ENCODE measurements at places on chromosomes 6 and 20.

GRCh38 chr6:132937466-132937906, 123.1 kb downstream of the RPS12 start:
- no peaks in the 10 kb centered on the region for H3K36me3 ChIP-seq
- peak overlapping the region; percentile 15 for H3K27ac ChIP-seq
- no peaks in the 10 kb centered on the region for H3K27me3 ChIP-seq
- peak; percentile 37 for DNase-seq

DNA sequence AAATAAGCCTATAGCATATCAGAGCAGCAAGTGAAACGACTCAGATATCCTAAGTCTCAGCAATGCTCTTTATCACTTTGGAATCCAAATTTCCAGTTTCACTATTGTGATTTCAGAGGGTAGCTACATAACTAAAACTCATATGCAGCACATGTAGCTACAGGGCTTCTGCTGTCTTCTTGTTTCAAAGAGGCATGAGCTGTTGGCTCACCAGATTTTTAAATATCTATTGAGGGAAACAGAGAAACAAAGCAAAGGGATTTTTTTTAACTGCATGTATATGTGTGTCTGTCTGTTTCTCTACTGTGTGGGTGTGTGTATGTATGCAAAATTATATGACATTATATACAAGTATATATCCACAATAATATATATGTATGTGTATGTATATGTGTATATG, 258.4 kb downstream of the HDGFL1 start:
- no peak overlapping the region for H3K27ac ChIP-seq
- H3K4me1 ChIP-seq: no peaks in the 10 kb centered on the region
- H3K27me3 ChIP-seq: no peaks in the 10 kb centered on the region
- DNase-seq: no peak

DNA sequence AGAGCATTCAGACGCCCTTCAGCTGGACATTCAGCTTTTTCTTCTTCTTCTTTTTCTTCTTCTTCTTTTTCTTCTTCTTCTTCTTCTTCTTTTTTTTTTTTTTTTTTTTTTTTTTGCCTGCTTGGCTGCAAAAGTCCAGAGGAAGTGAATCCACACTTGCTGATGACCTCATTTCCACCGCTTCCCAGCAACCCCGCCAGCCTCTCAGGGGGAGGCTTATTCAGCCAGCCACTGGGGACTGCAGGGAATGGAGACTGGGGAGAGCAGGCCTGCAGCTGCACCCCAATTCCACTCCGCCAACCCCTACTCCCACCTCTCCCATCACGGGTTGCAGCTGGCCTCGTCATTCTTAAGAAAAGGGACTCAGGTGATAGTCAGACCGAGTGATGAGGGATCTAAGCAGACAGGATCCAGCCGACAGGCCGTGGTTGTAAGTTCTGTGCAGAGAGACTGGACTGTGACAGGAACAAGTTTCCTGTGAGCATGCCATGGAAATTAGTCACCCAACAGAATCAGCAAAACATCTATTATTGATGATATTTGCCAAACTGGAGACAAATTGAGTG, 59.0 kb upstream of the QKI start:
- no peaks in the 10 kb centered on the region for H3K36me3 ChIP-seq
- peak overlapping the region; percentile 46 for H3K27ac ChIP-seq
- no peaks in the 10 kb centered on the region for H3K27me3 ChIP-seq
- H3K4me3 ChIP-seq: no peak overlapping the region

- no peak for DNase-seq
- no peak overlapping the region for H3K4me3 ChIP-seq
These were observed 10.8 kb downstream of the ASXL1 start for GRCh38 chr20:32368925-32369324.

DNA sequence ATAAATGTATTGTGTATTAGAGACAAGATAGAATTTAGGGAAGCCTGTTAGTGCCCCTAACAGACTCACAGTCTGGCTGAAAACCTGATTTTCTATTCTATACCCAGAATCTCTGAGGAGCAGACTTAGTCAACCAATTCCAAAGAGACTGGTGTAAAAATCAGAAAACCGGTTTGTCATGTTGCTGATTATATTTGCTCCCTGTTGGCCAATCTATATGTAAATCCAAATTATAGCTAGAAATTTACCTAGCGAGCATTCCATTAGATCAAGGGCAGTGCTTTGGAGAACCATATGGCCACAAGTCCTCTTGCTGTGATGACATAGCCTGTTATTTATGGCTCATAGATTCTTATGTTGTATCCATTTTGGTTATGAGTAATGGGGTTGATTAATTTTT, 4.8 kb downstream of the NFYA start:
- DNase-seq: no peak
- H3K27me3 ChIP-seq: no peaks in the 10 kb centered on the region
- H3K4me1 ChIP-seq: peaks cover 30% of the 10 kb centered on the region
- peaks cover 11% of the 10 kb centered on the region for H3K36me3 ChIP-seq
- no peak overlapping the region for H3K4me3 ChIP-seq

GRCh38 chr6:12548526-12548925, 168.0 kb upstream of the PHACTR1 start:
- DNase-seq: no peak
- no peak overlapping the region for H3K27ac ChIP-seq
- no peak overlapping the region for H3K4me3 ChIP-seq
- no peaks in the 10 kb centered on the region for H3K36me3 ChIP-seq
- no peaks in the 10 kb centered on the region for H3K4me1 ChIP-seq
- H3K27me3 ChIP-seq: no peaks in the 10 kb centered on the region

- no peak overlapping the region for H3K27ac ChIP-seq
- DNase-seq: no peak
- H3K4me1 ChIP-seq: no peaks in the 10 kb centered on the region
- no peaks in the 10 kb centered on the region for H3K27me3 ChIP-seq
- H3K4me3 ChIP-seq: no peak overlapping the region
- no peaks in the 10 kb centered on the region for H3K36me3 ChIP-seq
These were observed 7.5 kb downstream of the CAPN11 start for GRCh38 chr6:44166116-44166515.

DNA sequence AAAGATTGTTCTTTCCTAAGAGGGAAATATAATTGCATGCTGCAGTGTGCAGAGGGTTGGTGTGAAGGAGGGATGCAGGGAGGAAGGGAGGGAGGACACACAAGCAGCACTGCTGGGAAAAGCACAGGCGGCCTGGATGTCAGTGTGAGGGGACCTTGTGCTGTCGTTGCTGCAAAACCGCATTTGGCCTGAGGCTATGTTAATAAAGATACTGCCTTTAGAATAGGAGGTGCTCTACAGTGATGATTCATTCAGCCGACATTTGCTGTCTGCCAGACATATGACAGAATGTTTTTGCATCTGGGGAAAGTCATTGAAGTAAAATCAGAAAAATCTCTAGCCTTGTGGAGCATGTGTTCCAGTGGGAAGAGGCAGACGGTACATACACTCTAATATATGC, 50.5 kb upstream of the TRIM26 start:
- peaks cover 8% of the 10 kb centered on the region for H3K4me1 ChIP-seq
- DNase-seq: no peak
- H3K4me3 ChIP-seq: no peak overlapping the region
- no peaks in the 10 kb centered on the region for H3K27me3 ChIP-seq
- no peak overlapping the region for H3K27ac ChIP-seq

- no peaks in the 10 kb centered on the region for H3K36me3 ChIP-seq
- H3K27me3 ChIP-seq: no peaks in the 10 kb centered on the region
- H3K4me1 ChIP-seq: no peaks in the 10 kb centered on the region
- DNase-seq: no peak
- H3K27ac ChIP-seq: no peak overlapping the region
- H3K4me3 ChIP-seq: no peak overlapping the region
These were observed 340.0 kb downstream of the ADGRB3 start for GRCh38 chr6:68975064-68975463.

DNA sequence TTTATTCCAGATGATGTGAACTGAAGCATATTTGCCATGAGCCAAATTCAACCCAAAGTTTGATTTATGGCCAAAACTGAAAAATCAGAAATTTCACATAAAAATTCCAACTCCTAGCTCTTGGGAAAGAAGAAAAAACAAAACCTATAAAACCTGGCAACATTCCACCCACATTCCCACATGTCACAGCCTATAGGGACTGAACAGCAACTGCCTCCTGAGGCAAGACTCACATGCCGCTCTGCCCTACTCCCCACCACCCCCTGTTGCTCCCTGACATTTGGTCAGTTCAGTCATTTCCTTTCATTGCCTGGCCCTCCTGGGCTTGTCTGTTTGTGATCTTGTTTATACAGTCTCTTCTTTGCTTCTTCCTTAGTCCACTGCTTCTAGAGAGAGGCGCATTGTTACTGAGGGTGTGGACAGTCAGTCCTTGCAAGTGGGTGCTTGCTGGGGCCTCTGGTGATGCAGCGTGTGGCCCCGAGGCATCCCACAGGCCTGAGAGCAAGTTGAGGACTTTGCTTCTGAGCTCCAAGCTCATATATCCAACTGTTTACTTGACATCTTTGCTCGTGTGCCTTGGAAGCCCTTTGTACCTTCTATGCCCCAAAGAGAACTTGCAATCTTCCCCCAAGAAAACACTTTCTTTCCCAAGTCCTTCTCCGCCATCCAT, 31.4 kb downstream of the NFATC2 start:
- no peak overlapping the region for H3K27ac ChIP-seq
- DNase-seq: no peak
- no peaks in the 10 kb centered on the region for H3K36me3 ChIP-seq
- H3K4me3 ChIP-seq: no peak overlapping the region

- no peaks in the 10 kb centered on the region for H3K36me3 ChIP-seq
- H3K27me3 ChIP-seq: no peaks in the 10 kb centered on the region
- no peak overlapping the region for H3K27ac ChIP-seq
- H3K4me1 ChIP-seq: no peaks in the 10 kb centered on the region
These were observed 167.8 kb upstream of the MLN start for GRCh38 chr6:33971580-33971979.

DNA sequence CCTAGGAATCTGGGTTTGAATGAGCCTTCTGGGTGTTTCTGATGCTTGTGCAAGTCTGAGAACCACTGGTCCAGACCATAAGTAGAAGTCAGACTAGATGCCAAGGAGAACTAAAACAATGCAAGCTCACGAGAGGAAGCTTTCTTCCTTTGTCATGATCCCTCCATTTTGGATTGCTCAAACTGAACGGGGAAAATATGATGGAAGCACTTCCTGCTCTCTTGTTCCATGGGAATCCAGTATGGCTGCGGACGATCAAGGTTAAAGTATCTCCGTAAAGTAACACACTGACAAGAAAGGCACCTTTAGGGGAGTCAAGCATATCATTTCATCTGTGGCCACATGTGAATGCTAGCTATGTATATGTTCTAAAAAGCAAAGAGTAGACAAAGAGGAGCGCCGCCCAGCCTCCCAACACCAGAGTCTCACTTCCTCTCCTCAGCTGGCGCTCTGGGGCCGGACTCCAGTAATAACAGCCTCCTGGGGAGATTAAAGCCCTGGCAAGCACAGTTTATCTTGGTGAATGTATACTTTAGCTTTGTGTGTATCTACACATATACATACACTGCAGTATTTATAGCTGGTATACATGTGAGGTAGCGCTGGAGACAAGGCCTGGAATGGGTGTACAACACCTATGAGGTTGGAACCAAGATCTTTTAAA, 88.1 kb downstream of the FOXC1 start:
- no peaks in the 10 kb centered on the region for H3K4me1 ChIP-seq
- no peak overlapping the region for H3K27ac ChIP-seq
- H3K4me3 ChIP-seq: no peak overlapping the region
- no peaks in the 10 kb centered on the region for H3K36me3 ChIP-seq

GRCh38 chr6:35468980-35469750, 964 bp downstream of the RPL10A start:
- H3K27me3 ChIP-seq: no peaks in the 10 kb centered on the region
- peak overlapping the region; percentile 82 for H3K4me3 ChIP-seq
- no peak for DNase-seq
- peaks cover 16% of the 10 kb centered on the region for H3K36me3 ChIP-seq
- peak overlapping the region; percentile 76 for H3K27ac ChIP-seq
- no peaks in the 10 kb centered on the region for H3K4me1 ChIP-seq

GRCh38 chr20:53706466-53707370, 113.1 kb upstream of the ZNF217 start:
- no peaks in the 10 kb centered on the region for H3K36me3 ChIP-seq
- no peaks in the 10 kb centered on the region for H3K27me3 ChIP-seq
- peaks cover 22% of the 10 kb centered on the region for H3K4me1 ChIP-seq
- peak overlapping the region; percentile 51 for H3K27ac ChIP-seq
- DNase-seq: no peak
- no peak overlapping the region for H3K4me3 ChIP-seq

GRCh38 chr20:54278262-54278661, 70.4 kb downstream of the PFDN4 start:
- H3K36me3 ChIP-seq: no peaks in the 10 kb centered on the region
- H3K4me3 ChIP-seq: no peak overlapping the region
- H3K27ac ChIP-seq: no peak overlapping the region

- no peak for DNase-seq
- H3K4me1 ChIP-seq: no peaks in the 10 kb centered on the region
- no peaks in the 10 kb centered on the region for H3K36me3 ChIP-seq
- H3K4me3 ChIP-seq: no peak overlapping the region
- no peak overlapping the region for H3K27ac ChIP-seq
These were observed 100.8 kb downstream of the TRERF1 start for GRCh38 chr6:42350911-42351310.

DNA sequence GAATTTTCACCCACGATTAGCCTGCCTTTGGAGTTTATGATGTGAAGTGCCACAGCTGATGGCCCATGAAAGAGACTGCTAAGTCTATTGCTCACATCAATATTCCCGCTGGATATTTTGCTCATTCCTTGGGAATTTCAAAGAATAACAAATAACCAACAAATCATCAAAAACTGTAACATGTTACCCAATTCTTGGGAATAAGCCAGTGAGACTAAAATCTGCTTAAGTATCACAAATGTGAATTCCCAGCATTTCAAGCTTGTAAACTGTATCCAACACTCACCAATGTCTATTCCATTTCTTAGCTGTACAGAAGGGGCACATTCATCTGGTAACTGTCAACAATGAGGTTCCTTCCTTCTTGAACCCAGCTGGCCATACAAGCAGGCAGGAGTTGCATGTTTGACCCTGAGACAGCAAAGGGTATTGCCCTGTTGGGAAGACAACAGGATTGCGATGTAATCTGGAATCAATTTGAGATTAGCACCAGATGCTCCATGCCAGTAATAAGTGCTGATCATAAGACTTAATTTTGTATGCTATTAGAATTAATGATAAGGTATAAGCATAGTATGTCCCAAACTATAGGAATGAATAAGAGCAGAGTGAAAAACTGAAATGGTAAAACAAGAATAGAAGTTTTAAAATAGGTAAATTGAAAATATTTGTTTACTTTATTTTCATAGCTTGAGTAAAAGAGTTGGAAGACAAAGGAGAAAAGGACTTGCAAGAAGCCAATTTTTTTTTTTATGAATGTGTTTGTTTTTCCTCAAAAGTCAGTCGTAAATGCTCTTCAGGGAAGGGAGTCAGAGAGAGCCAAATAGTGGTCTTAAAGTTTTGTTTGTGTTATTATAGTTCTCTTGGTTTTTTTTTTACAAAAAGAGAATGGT, 58.8 kb downstream of the RSPO3 start:
- DNase-seq: no peak
- no peak overlapping the region for H3K27ac ChIP-seq
- H3K27me3 ChIP-seq: no peaks in the 10 kb centered on the region
- no peak overlapping the region for H3K4me3 ChIP-seq
- no peaks in the 10 kb centered on the region for H3K4me1 ChIP-seq

DNA sequence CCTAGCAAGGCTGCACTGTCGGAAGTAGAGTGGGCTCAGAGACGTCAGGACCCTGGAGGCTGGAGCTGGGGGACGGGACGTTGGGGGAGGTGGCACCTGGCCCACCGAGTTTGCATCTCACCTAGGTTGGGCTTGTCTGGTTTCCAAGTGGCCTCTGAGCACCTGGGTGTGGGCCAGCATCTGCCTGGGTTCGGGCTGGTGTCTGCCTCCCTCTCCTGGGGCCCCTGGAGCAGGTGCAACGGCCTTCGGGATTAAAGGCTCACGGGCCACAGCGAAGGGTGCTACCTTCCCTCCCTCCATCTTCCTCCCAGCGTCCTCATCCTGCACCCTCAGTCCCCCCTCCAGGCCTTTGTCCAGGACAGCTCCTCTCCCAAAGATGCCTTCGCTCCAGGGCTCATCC, 6.0 kb downstream of the HRH3 start:
- H3K36me3 ChIP-seq: no peaks in the 10 kb centered on the region
- H3K4me3 ChIP-seq: no peak overlapping the region
- H3K4me1 ChIP-seq: no peaks in the 10 kb centered on the region
- no peak overlapping the region for H3K27ac ChIP-seq
- peaks cover 5% of the 10 kb centered on the region for H3K27me3 ChIP-seq
